ENCODE measurements at places on chromosomes 12 and 14.

DNA sequence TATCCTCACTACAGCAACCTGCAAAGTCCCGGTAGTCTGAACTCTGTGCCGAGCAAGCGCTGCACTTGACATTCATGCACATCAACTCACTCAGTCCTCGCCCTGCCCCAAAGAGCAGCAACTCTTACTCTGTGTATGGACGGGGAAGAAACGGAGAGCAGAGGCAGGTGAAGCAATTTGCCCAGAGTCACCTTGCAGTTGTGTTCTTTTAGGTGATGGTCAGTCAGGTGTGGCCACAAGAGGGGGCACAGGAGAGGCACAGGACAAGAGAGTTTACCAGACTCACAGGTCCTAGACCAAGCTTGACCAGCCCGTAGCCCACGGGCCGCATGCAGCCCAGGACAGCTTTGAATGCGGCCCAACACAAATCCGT lies 39.1 kb downstream of the TSPAN11 start:
- no peak for DNase-seq

DNA sequence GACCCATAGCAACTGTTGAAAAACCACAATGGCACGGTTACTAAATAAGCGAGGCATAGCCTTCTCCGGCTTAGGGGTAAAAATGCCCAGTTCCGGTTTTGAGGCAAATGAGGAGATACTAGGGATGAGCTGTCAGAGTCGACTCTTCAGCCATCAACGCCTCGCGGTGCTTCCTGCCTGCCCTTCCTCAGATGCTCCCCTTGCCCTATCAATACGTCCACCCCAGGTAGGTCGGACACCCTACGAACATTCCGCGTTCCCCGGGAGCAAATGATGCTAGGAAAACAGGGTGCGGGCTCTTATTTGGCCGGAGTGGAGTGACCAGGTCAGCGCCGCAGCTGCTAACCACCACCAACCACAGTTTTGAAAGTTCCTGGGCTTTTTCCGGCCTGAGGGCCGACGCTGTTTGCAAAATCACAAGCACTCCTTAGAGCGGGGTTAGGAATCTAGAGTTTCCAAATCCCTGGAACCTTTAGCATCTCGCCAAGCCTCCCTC lies 1.2 kb downstream of the SRSF9 start:
- peak; percentile 28 for DNase-seq

- DNase-seq: no peak
Measured at GRCh38 chr12:34625116-34625515, 602.8 kb downstream of the ALG10 start.

- no peak for DNase-seq
Measured at GRCh38 chr14:104826861-104827176, 25.9 kb downstream of the ZBTB42 start.

DNA sequence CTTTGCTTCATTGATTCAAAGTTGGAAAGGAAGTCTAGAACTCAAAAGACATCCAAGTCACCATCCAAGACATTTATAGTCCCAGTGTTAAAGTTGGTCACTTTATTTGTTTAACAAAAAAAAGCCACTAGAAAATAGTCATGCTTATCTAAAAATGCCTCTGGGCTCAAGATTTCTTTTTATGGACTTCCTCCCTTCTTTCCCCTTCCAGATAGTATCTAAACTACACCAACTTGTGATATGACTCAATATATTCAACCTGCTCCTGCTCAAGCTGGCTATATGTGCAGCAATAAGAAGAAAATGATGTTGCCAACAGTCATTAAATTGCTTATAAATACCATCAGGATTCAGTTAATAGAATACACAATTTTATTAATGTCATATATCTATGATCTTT lies 1177.1 kb downstream of the FLRT2 start:
- DNase-seq: no peak

DNA sequence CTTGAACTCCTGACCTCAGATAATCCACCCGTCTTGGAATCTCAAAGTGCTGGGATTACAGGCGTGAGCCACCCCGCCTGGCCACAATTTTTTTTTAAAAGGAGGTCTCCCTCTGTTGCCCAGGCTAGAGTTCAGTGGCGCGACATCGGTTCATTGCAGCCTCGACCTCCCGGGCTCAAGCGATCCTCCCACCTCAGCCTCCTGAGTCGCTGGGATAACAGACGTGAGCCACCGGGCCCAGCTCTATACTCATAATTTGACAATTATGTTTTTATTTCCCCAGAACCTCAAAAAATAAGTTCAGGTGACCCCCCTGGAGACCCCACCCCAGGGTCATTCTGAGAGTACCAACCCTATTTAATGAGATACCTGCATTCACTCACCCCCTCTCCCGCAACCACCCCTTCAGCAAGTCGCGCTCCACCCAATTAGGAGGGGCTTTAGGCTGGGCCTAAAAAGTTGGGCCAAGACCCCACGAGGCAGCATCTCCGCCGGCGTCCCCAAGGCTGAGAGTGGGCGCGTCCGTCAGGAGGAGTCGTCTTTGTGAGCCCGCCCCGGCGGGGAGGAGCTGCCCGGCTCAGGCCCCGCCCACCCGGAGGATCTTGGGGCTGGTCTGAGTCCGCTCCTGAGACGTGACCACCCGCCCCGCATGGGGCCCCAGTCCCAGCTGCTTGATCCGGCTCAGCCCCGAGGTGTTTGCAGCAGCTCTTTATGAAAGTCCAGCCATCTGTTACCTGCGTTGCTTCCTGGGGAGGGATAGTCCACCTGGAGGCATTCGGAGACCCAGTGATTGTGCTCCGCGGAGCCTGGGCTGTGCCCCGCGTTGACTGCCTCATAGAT lies at the start of gene ANKRD33:
Gene ANKRD33, plus strand, starts transcription at position 628 of the 840 bp plus-strand sequence. Its CDS starts 84 bp downstream, at position 712.
- DNase-seq: no peak

DNA sequence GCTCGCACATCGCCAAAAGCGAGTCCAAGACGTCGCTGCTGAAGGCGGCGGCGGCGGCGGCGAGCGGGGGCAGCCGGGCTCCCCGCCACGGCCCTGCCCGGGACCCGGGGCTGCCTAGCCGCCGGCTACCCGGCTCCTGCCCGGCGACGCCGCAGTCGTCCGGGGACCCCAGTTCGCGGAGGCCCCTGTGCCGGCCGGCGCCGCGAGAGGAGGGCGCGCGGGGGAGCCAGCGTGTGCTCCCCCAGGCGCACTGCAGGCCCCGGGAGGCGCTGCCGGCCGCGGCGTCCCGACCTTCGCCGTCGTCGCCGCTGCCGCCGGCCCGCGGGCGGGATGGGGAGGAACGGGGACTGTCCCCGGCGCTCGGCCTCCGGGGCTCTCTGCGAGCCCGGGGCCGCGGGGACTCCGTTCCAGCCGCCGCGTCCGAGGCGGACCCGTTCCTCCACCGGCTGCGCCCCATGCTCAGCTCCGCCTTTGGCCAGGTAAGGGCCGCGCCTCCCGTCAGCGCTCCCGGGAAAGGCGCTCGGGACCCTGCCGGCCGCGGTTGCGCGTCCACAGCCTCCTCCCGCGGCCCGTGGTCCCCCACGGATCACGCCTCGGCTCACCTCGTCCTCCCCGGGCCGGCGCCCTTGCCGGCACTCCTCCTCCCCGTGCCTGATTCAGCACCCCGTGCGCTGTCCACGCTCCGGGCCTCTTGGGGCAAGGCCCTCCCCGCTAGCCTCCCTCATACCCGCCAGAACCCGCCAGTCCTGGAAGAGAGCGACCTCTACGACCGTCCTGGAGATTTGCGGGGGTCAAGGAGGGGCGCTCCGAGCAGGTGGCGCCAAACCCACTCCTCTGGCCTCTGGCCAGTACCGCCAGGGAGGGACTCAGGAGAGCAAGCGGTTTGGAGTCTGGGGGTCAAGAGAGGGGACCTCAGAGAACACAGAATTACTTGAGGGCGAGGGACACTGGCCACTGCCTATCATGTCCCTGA lies 721 bp downstream of the CABP1 start:
- peak; percentile 45 for DNase-seq
